NCI-H1436 (cell line): ENCODE measurements at places on chromosomes 7 and 10.

GRCh38 chr7:2628130-2628482 lies 3.7 kb upstream of the TTYH3 start:
- DNase-seq: no peak

GRCh38 chr10:86172301-86172700 lies 194.3 kb downstream of the GRID1 start:
- no peak for DNase-seq

DNA sequence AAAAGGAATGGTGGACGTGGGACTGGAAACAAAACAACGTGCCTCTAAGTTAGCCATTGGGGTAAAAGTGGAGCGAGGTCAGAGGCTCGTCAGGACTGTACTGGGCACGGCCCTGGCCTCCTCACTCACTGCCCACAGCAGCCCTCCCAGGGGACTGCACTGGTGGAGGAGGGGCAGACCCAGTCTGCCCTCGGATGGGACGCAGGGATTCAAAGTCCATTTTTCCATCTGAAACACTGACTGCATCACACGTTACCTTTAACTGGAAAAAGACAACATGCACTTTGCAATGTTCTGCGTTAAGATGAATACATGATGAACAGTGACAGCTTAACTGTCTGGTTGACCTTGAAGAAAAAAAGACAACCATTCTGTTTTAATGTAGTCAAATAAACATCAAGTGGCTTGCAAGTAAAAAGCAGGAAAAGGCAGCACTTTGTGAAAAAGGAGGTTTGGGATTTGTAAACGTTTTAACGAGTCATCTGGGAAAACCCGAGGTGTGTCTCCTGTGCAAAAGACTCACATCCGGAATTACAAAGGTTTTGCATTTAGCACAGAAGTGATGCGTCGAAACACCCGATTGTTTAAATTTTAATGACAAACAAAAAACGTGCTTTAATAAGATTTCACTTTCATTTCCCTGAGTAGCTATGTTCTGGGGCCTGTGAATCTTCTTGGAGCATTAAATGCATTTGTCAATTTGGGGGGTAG lies 18.8 kb downstream of the KLF6 start:
- DNase-seq: no peak

DNA sequence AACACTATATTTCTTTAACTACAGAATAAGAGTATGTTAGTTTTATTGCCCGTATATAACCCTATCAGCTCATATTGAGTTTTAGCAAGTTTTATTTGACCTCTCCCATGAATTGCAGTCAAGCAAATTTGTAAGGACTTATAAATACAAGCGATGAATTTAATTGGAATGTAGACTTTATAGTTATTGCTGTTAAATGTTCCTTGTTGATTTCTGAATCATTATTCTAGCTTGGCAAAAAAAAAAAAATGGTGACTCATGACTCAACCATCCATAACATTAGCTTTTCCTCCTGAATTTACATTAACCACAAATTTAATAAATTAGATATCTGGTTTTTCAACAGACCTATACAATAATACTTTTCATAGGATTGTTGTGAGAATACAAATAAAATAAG lies 334.0 kb upstream of the LRRTM3 start:
- no peak for DNase-seq

GRCh38 chr7:84200859-84201258 lies 6.3 kb upstream of the SEMA3A start:
- DNase-seq: no peak

- DNase-seq: no peak
Measured at GRCh38 chr10:79488336-79488735, 24.0 kb upstream of the EIF5AL1 start.

DNA sequence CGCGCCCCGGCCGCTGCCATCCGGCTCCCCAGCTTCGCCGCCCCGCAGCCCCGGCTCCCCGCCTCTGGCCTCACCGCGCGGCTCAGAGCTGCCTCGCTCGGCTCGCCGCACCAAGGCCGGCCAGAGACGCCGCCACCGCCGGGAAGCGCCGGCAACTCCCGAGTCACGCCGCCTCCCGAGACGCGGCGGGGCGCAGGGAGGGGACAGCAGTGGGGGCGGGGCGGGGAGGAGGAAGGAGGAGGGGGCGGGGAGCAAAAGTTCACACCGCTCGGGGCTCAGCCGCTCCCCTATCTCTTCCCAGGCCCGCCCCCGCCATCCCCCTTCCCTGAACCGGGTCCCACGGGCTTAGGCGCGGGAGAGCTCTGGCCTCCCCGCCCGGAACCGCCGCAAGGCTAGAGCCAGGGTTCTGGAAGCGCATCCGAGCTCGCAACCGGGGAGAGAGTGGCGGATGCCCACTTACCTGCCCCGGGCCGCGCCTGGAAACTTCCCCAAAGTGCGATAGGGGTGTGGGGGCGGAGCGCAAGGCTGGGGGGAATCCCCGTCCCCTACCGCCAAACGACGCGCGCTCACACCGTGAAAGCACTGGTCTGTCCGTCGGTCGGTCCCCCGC lies 1.0 kb downstream of the CHST15 start:
- peak; percentile 68 for DNase-seq

GRCh38 chr7:133983685-133984419 lies 143.3 kb upstream of the LRGUK start:
- DNase-seq: peak; percentile 87

DNA sequence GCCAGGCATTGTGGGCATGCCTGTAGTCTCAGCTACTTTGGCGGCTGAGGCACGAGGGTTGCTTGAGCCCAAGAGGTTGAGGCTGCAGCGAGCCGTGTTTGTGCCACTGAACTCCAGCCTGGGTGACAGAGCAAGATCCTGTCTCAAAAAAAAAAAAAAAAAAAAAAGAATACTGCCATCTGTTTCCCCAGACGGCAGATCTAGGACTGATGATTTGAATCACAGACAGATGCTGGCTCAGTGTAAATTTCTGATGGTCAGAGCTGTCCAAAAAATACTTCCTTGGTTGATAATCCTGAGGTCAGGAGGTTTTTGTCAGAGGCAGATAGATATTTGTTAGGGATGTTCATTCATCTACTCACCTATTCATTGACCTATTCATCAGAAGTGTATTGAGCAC lies 130.7 kb downstream of the REEP3 start:
- no peak for DNase-seq

DNA sequence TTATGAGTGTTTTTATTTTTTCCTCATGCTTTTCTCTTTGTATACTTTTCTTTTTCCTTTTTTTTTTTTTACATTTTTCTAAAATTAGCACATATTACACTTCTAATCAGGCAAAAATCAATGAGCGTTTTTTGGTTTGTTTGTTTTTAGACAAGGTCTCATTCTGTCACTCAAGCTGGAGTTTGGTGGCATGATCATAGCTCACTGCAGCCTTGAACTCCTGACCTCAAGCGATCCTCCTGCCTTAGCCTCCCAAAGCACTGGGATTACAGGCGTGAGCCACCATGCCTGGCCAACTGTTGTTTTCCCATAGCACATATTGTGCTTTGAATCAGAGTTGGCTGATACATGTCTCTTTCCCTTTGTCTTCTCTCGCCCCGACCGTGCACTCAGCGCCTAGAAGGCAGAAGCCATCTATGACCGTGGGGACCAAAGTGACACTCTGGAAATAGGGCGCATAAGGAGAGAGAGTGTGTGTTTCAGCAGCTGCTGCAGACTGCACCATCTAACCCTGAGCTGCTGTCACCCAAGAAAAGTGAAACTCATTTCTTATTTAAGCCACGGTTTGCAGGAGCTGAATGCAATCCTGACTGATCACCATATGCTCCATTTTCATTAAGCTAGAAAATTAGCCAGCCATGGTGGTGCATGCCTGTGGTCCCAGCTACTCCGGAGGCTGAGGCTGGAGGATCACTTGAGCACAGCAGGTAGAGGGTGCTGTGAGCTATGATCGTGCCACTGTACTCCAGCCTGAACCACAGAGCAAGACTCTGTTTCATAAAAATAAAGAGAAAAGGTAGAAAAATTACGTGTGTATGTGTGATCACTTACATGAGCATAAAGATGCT lies 41.4 kb upstream of the GTF2I start:
- no peak for DNase-seq

GRCh38 chr7:81256991-81257390 lies 338.1 kb upstream of the SEMA3C start:
- no peak for DNase-seq

GRCh38 chr10:110348336-110348735 lies 43.6 kb upstream of the SMNDC1 start:
- no peak for DNase-seq

- no peak for DNase-seq
Measured at GRCh38 chr7:37430640-37431039, 18.0 kb downstream of the ELMO1 start.

DNA sequence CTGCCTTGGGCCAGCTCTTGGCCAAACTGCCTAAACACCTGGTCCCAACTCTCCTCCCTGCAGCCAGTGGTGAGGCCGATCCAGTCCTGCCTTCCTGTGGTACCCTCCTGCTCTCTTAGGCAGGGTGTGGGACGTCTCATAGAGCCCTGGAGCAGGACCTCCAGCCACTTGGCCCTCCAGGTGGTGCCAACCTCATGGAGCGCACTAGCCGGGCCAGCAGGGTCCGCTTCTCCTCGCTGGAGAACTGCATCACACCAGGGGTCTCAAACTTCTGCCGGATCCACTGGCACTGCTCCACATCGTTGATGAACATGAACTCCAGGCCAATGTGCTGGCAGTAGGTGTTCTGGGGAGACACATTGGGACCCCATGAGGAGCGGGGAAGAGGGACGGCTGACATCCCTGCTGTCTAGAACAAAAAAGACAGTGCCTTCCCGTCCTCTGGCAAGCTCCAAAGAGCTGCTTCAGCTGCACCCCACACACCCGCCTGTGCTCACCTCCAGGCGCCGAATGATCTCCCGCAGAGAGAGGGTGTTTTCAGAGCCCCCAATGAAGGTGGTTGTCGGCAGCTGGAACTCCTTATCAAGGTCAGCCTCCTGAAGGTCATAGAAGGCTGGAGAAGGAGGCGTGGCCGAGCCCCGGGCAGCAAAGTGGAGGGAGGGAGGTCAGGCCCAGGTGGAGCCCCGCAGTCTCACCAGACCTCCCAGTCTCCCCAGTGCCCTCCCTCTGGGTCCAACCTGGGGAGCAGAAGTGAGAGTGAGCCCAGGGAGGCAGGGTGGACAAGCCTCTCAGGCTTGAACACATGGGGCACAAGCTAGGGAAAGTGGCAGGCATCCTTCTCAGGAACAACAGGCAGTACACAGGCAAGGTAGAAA lies 10.2 kb downstream of the OGDHL start:
- DNase-seq: no peak

DNA sequence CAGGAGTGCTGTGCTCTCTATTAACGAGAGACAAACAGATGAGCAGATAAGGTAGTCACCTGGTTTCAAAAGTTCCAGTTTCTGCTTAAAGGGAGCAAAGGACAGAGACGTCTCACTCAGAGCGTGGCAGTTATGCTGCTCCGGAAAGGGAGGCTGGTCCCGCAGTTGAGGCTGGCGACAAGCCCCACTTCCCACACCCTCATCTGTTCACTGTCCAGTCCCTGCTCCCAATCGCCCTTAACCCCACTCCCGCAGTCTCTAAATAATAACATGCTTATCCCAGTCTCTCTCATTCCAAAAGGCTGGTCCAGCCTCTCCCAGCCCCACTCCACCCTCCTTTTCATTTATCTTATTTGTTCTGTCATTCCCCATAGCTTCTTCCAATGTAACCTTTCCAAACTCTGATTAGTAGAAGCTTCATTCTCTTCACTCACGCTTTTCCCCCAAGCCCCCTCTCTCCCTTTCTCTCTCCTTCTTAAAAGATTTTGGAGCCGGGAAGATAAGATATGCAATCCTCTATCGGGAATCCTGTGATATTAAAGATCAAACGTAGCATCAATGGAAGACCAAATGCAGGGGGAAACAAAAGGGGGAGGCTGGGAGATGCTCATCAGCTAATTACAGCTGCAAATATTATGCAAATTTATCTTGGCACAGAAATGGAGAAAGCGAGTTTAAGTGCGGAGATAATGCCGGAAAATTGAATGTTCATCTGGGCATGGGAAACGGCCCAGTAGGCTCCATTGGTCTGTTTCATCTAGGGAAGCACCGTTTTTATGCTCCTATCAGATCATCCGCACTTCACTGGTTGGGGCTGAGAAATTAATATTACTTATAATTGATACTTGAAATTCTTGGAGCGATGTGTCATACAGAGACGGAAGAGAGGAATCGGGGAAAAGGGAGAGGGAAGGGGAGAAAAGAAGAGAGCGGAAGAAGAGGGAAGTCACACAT lies 16.3 kb upstream of the GATA3 start:
- no peak for DNase-seq

GRCh38 chr10:74474022-74474713 lies 323.1 kb downstream of the ADK start:
- DNase-seq: no peak

GRCh38 chr7:30173058-30173897 lies 38.5 kb downstream of the MTURN start:
- peak; percentile 77 for DNase-seq

DNA sequence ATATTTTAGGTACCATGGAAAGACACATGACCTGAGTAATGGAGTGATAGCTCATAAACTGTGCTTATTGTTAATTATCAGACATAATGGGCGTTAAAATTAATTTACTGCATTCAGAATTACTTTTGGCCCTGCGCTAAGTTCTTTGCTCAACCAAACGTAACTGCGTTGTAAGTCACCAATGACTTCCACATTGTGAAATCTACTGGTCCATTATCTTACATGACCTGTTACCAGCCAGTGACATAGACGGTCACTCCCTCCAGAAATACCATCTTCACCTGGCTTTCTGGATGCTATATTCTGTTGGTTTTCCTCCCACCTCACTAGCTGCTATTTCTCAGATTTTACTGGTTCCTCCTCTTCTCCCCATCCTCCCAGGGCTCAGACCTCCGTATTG lies 5.0 kb upstream of the GIGYF1 start:
- no peak for DNase-seq

- DNase-seq: no peak
Measured at GRCh38 chr7:115183431-115184057, 261.6 kb downstream of the MDFIC start.

DNA sequence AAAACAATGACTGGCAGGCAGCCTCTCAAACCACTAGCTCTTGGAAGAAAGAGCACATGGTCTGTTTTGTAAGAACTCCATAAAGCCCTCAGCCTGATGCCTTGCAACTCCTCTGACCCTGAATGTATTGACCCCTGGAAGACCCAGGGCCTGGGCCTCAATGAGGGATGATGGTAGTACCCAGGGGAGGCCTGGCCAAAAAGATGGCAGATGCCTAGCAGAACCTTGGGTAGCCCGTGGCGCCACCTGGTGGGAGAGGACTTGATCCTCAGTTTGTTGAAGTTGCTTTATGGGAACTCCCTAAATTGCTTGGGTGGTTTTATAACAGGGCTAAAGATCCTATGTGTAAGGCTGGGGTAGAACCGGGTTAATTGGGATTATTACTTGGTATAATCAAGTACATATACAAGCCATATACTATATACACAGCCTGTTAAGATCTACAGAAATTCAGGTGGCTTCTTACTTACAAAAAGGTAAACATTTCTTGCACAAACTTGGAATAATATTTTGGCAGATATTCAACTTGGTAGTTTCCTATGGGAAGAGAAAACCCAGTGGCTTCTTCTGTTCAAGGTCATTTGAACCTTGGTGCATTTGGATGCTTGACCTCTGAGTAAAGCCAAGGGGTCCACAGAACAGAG lies 95.8 kb upstream of the CACUL1 start:
- DNase-seq: peak; percentile 54

GRCh38 chr10:78462176-78462575 lies 428.5 kb downstream of the RPS24 start:
- DNase-seq: no peak

GRCh38 chr10:84842593-84842992 lies 514.2 kb downstream of the CCSER2 start:
- no peak for DNase-seq
